NCI-H446 treated with DMSO at 0.1 percent for 48 hours (cell line): ENCODE measurements at places on chromosomes 13 and 19.

- DNase-seq: no peak
Measured at GRCh38 chr13:88068975-88069374, 397.8 kb downstream of the SLITRK5 start.

DNA sequence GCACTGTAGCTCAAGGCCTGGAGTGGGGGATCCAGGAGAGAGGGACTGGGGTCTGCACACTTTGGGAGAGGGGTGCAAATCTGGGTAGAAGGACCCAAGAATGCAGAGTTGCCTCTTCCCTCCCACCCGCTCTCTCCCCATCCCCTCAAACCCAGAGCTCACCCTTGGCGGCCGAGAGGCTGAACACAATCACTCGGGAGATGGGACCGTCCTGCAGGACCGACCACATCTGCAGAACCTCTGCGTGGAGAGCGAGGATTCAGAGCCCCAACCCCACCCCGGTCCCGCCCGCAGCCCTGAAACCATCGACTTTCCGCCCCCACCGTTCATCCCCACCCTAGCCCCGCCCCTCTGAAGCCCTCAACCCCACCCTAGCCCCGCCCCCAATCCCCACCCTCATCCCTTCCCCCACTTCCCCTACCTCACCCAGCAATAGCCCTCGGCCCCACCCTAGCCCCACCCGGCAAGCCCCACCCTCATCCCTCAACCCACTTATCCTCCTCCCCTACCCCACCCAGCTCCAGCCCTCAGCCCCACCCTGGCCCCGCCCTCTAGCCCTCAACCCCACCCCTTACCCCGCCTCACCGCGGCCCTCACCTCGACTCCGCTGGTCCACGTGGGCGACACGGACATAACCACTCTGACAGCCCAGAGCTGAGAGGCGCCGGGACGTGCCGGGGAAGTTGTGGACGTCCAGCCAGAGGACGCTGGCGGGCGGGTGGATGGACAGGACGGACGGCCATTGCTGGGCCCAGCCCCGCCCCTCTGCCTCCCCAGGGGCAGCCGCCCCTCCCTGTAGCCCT lies 4.1 kb downstream of the KPTN start:
- no peak for DNase-seq

- no peak for DNase-seq
Measured at GRCh38 chr13:75583091-75583490, 33.5 kb downstream of the UCHL3 start.

- no peak for DNase-seq
Measured at GRCh38 chr13:43124490-43124889, 101.1 kb downstream of the DNAJC15 start.

DNA sequence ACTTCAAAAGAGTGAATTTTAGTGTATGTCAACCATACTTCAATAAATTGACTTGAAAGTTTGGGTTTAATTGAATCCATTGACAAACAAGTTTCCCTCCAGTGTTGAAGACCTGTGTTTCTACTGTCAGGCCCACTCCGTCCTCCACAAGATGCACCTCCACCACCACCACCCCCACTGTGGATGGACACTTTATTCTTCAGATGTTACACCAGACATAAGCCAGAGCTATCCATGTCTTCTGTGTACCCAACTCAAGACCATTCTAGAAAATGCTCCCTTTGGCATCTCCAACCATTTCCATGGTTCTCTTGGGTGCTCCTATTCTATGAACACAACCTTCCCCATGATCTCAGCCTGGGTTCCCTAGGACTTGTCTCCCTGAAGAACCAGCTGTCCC lies 207.0 kb downstream of the COL4A1 start:
- no peak for DNase-seq

DNA sequence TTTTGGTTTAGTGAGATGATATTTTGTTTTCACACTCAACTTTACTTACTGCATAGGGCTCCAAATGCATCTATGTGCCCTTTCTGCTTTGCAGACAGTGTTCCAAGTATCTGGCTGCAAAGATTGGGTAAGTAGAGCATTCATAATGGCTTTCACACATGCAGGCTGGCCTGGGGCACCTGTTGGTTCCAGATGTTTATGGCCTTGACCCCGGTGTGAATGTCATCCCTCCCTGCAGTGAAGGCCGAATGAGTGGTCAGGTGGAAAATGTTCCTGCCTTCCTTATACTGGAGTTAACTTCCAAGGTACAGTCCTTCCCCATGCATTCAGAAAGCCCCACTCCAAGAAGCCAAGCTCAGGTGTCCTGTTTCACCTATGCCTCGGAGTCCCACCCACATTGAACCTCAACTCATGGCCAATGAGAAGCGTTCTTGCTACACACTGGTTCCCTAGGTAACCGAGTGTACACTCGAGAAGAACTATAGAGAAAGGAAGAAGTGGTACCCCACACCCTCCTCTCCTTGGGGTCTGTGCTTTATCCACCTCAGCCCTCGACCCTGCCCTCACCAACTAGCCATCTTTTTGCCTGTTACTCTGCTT lies 23.0 kb upstream of the ZNF536 start:
- DNase-seq: no peak

GRCh38 chr13:59354665-59355369 lies 808.9 kb downstream of the DIAPH3 start:
- no peak for DNase-seq

GRCh38 chr13:63457186-63457585 lies 2041.5 kb upstream of the PCDH20 start:
- no peak for DNase-seq

DNA sequence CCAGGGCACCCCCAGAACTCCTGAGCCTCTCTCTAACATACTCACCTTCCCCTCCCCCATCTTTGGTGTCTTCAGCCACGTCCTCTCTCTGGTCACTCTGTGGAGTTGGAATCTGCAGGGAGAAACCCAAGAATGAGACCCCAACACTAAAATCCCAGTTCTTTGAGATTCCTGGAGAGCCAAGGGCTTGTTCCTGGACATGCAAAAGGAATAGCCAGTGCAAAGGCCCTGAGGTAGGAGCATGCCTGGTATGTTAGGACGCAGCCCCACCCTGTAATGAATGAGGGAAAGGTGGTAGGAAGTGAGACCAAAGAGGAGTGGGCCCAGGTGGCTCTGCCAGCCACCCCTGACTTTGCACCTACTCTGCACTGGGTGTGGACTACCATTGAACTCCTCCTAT lies 2.4 kb upstream of the LPAR2 start:
- DNase-seq: no peak

DNA sequence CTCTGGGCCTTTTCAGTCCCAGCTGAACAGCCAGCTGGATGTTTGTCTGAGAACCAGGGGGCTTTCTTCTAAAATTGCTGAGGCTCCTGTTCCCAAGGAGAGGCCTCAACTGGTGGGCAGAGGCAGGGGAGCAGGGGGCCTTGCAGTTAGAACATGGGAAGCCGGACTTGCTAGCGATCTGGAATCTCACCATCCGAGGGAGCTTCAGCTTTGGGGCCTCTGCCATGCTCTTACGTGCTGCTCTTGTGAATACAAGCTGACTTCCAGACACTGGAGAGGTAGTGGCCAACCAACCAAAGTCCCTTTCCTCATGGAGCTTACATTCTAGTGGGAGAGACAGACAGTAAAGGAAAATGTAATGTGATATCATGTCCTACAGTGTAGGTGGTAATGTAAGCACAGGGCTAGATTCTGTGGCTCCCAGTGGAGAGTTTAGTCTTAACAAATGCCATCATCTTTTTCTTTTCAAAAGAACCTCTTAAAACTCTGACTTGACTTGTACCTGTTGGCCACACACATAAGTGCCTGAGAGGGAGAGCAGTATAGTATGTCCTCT lies 22.2 kb downstream of the SHISA2 start:
- DNase-seq: no peak

GRCh38 chr19:28213470-28214082 lies 999.4 kb downstream of the UQCRFS1 start:
- DNase-seq: no peak

DNA sequence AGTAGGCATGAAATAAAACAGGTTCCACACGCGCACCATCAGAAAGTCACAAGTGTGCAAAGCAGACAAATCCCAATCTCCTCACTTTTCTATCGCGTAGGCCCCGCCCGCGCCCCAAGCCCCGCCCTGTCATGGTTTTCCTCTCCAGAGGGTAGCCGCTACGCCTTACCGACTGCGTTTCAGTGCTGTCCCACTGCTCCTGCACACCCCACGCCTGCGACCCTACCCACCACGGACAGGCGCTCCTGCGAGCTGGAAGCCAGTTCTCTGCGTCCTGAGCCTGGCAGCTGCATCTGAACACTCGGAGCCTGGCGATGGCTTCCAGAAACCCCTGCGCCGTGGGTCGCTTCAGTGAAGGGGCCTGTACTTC lies 379 bp upstream of the ZNF470 start:
- no peak for DNase-seq

DNA sequence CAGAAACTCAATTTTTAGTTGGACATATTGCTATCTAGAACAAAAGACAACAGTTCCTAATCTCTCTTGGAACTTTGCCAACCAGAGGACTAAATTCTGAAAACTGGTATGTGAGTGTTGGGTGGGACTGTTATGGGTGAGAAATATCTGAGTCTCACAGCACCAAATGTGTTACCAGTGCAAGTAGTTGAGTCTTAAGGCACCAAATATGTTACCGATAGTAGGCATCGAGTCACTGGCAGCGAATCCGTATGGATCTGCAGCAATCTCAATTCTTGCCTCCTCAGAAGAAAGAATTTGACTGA lies 575.2 kb downstream of the DACH1 start:
- DNase-seq: no peak

GRCh38 chr13:23588666-23589065 lies 18.5 kb downstream of the TNFRSF19 start:
- DNase-seq: no peak

DNA sequence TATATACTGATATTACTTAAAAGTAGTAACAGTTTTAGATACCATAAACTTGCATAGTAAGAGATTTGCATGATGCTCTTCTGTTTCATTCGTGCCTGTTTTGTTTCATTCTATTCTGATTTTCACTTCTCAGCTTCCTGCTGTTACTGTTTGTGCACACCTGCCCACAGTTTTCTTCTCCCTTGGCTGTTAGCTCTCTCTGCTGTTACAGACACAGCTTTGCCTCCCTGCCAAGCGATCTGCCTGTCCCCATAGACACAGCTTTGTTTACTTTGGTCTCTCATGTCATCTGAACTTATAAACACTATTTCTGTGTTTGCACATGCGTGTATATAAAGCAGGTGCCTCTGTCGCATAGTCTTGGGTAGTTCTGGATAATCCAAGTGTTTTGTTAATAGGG lies 21.4 kb upstream of the UPF3A start:
- no peak for DNase-seq

DNA sequence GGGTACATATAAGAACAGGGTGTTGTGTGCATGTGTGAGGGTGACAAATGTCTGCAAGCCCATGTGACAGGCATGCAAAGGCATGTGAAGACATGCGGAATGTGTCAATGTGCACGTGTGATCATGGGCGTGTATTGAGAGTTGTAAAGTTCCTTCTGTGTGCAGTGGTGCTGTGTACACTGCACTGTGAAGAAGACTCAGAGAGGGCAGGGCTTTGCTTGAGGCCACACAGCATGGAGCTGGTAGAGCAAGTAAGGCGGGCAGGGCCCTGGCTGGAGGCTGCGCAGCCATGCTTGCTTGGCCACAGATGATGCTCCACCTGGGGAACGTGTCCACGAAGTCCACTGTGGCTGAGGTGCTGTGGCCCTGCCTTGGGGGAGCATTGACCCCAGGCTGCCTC lies 66.8 kb downstream of the PTPRS start:
- no peak for DNase-seq

GRCh38 chr19:50451223-50451534 lies 18.5 kb downstream of the MYBPC2 start:
- no peak for DNase-seq

GRCh38 chr13:90773681-90774080 lies 573.8 kb upstream of the MIR17HG start:
- no peak for DNase-seq

- no peak for DNase-seq
Measured at GRCh38 chr13:82822935-82823334, 1059.3 kb downstream of the SLITRK1 start.

DNA sequence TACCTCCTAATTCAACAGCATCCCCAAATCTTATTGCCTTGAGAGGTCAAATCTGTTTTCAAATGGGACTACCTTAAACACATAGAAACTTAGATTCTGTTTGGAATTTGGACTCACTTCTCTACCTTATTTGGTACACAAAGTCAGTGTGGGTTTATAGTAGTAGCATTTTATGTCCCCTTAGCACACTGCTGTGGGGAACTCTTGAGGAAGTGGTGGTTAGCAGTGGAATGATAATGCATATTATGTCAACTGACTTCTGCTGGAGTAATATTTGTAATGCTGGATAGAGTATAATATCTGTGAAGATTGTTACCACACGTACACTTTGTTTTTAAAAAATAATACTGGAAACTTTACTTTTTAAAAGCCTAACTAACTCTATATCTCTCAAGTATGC lies 386.3 kb downstream of the NDFIP2 start:
- no peak for DNase-seq

DNA sequence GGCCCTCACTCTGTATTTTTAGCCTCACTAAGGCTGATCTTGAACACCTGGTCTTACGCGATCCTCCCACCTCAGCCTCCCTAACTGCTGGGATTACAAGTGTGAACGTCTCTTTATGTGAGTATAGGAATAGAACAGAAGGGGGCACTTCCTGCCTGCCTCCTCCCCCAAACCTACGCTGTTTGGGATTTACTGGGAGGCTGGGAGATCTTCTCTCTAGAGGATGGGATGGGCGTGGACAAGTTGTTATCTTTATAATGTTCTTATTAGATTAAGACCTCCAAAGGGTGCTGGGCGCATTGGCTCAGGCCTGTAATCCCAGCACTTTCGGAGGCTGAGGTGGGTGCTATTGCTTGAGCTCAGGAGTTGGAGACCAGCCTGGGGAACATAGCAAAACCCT lies 2.9 kb upstream of the CSNK1G2 start:
- DNase-seq: no peak

- no peak for DNase-seq
Measured at GRCh38 chr19:33093420-33094210, 12.6 kb downstream of the GPATCH1 start.

- no peak for DNase-seq
Measured at GRCh38 chr19:48364598-48365348, 606 bp downstream of the SYNGR4 start.

- DNase-seq: no peak
Measured at GRCh38 chr13:95023405-95023804, 277.8 kb downstream of the ABCC4 start.

DNA sequence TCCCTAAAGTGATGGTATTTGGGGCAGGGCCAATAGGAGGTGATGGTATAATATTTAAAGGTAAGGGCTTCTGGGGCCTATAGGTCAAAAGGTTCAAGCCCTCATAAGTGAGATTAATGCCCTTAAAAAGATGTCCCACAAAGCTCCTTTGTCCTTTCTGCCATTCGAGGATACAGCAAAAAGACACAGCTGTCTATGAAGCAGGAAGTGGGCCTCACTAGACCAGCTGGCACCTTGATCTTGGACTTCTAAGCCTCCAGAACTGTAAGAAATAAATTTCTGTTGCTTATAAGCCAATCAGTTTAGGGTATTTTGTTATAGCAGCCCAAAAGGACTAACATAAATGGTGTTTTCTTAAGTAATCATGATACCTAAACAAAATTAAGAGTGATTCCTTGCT lies 27.2 kb upstream of the POU4F1 start:
- no peak for DNase-seq
